ENCODE measurements at places on chromosomes 1 and 21.

- DNase-seq, result no peak
Measured at GRCh38 chr1:39711104-39711965, 20.1 kb upstream of the HPCAL4 start.

GRCh38 chr1:47996060-47996405 is 1.2 kb downstream of the TRABD2B start:
- no peak for DNase-seq

DNA sequence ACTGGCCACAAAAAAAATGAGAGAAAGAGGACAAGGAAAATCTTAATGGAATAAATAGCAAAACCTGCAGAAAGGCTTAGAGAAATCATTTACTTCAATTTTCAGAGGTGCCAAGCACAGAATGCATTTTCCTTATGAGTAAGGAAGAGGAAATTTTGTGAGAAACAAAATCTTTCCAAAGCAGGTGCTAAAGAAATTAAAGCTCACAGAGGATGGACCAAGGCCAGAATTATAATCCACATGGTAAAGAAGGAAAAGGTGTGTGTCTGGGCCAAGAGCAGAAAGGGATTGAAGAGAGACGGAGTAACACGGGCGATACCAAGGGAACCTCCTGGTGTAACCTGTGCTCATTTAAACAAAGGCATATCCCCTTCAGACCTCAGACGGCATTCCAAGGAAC is 340.0 kb upstream of the NFIA start:
- DNase-seq, result no peak

DNA sequence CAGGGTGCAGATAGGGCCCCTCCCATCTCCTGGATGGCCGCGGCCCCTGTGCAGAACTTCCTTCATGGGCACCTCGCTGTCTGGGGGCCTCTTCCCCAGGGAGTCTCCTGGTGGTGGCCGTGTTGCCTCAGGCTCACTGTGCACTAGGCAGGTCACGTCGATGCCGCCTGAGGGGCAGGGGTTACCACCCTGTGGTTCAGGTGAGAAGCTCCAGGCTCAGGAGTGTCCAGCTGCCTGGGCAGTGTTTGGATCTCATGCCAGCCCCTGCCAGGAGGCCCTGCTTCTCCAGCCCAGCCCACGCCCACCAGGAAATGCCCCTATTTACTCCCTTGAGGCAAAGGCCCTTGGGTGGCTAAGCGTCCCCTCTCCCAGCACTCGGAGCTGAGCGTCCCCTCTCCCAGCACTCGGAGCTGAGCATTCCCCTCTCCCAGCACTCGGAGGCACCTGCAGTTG is 2.1 kb downstream of the ITGB2 start:
- DNase-seq, result no peak

GRCh38 chr1:46642115-46642680 is 25.6 kb upstream of the MOB3C start:
- no peak for DNase-seq

DNA sequence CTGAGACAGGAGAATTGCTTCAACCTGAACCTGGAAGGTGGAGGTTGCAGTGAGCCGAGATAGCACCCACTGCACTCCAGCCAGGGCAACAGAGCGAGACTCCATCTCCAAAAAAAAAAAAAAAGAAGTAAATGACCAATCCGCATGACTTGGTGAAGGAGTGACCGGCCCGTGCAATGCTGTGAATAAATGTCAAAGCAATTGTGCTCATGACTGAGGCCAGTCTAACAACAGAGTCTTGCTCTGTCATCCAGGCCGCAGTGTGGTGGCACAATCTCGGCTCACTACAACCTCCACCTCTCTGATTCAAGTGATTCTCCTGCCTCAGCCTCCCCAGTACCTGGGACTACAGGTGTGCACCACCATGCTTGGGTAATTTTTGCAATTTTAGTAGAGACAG is 27.8 kb upstream of the SLC19A1 start:
- DNase-seq, result no peak

GRCh38 chr1:215595231-215595630 is 28.1 kb downstream of the KCTD3 start:
- DNase-seq, result no peak

- DNase-seq, result no peak
Measured at GRCh38 chr1:11722538-11722937, 13.4 kb upstream of the AGTRAP start.

DNA sequence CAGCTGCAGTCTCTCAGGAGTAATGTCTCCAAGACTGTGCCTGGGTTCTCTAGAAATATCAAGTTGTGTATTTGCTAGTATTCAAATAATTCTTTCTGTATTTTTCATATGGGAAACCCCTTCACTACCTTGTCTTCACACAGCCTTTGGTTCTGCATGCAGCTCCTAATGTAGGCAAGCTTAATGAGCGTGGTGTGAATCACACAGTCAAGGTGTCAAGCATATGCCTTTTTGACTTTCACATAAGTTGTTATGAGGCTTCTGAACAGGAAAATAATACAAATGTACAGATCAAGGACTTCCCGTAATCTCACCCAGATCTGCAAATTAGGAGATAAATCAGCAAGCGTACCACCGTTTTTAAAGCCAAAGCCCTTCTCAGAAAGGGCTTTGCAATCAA is at the start of gene FCRL3:
TSS of gene FCRL3 (minus strand) at position 38 of the 400 bp plus-strand sequence. CDS start 280 bp downstream, outside the sequence.
- DNase-seq, result no peak
